ENCODE measurements at places on chromosomes 1 and 21.

DNA sequence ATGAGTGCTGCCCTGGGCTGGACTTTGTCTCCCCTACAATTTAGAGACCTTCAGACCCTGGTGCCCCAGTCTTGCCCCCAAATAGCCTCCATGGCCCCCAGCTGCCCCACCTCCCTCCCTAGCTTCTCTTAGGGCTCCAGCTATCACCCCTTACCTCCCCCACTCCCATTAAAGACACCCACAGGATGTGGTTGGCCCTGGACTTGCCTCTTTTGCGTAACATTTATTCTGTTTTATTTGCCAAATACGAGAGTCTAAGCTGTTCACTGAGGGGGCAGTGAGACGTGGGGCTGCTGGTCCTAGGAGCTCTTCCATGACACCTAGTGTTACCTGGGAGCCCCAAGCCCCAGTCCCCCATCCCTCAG, 4.5 kb downstream of the ZC3H12A start:
- no peak for DNase-seq

- DNase-seq: peak; percentile 72
These were observed at the start of gene VANGL1 for GRCh38 chr1:115641762-115642167. Gene VANGL1, plus strand, starts transcription at chr1:115641970. Its CDS starts 9,444 bp downstream, at chr1:115651414.

- DNase-seq: no peak
These were observed 33.9 kb upstream of the CSF1 start for GRCh38 chr1:109876617-109877316.

DNA sequence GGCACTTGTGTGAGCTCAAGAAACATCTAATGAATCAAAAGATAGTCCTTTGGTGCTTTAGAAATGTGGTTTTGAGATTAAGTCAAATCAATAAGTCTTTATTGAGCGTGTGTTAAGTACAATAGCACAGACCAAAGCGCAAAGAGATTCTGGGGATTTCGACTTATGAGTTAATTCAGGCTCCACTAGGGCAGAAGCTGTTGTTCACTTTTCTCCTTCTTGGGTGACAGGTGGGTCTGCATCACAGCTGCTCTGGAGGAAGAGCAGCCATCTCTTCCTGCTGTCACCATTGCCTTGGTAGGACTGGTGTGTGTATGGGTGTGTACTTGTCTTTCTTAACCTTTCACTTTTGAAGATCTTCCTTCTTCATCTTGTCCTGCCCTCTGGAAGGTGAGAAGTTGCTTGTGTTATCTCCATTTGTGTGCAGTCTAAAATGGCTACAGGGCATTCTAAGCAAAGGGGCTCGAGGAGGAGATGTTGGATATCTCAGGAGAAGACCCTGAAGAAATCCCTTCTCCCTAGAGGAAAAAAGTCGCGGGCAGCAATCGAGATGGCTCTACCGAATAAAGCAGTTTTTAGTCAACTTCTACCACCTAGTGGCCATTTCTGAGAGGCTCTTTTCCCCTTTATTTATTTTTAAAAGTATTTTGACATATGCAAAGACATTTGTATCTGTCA, 22.9 kb upstream of the DISC1 start:
- DNase-seq: no peak

GRCh38 chr1:221672239-221672645, 69.6 kb downstream of the DUSP10 start:
- DNase-seq: no peak

Data from pancreas (tissue), 10 donors.